ENCODE measurements at places on chromosomes 11 and 22. TPM values are rescaled to one million over a fixed set of nuclear protein-coding genes. Genes with fewer than 3 reads are reported as not detected.

Gene DKK3
- 167 TPM for total RNA-seq

- ATAC-seq: no peak
Measured at GRCh38 chr22:40867109-40867508, 5.2 kb upstream of the DNAJB7 start.

DNA sequence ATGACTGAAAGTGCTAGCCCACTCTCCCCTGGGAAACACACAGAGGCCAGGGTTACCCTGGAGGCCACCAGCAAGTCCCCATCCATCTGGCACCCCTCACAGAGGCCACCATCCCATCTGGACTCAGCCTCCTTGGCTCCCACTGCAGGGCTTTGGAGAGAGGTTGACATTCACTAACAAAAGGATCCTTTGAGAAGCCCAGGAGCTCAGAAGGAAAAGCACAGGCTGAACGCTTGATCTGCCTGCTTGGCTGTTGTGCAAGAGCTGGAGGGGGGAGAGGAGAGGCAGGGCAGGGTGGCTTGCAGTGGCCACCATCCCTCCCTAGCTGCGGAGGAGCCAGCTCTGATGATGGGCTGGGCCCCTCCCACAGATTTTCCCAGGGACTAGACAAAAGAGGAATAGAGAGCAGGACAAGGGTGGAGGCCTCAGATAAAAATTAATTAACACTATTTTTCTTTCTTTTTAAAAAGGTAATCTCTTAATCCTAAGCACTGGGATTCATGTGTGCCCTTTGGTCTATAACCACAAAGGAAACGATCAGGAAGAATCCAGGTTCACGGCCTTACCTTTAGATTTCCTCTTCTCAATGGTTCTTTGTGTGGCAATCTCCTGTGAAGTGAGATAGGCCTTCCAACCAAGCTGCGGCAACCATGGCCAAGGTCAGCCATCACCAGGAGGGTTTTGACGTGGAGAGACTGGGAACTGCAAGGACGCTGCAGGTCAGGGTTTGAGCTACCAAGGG lies 154.7 kb downstream of the BARX2 start:
- no peak for ATAC-seq

Gene GNAZ
- total RNA-seq: 89.2 TPM

- no peak for ATAC-seq
Measured at GRCh38 chr11:16605389-16605893, 133.0 kb upstream of the C11orf58 start.

GRCh38 chr11:130049328-130049771 lies 20.3 kb upstream of the APLP2 start:
- ATAC-seq: peak; percentile 78

DNA sequence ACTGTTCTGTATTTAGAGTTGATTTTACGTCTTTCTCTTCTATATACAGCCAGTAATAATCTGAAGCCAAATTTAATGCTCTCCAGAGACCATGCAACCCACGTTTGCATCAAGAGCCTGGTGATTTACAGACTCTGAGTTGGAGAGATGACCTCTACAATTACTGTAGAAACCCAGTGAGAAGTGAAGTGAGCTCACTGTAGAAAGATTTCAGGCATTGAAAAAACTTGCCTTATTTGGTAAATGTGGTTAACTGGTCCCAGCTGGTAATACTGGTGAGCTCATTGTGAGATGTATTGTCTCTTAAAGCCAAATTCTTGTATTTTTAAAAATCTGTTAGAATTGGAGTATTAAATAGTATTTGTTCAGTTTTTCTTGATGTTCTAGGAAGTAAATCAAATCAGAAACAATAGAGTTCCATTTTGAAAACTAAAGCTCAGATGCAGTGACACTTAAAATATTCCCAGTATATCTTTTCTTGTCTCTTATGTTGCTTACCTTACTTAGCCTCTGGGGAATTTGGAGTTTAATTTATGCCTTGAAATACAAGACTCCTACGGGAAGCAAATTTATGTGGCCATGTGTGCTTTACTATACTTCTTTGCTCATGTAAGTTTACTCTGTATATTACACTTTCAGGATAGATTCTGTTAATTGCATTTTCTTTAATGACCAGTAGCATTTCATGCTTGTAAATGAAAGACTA lies 189.9 kb downstream of the ARHGAP42 start:
- no peak for ATAC-seq

Gene KCTD14
- 0.58 TPM for total RNA-seq

DNA sequence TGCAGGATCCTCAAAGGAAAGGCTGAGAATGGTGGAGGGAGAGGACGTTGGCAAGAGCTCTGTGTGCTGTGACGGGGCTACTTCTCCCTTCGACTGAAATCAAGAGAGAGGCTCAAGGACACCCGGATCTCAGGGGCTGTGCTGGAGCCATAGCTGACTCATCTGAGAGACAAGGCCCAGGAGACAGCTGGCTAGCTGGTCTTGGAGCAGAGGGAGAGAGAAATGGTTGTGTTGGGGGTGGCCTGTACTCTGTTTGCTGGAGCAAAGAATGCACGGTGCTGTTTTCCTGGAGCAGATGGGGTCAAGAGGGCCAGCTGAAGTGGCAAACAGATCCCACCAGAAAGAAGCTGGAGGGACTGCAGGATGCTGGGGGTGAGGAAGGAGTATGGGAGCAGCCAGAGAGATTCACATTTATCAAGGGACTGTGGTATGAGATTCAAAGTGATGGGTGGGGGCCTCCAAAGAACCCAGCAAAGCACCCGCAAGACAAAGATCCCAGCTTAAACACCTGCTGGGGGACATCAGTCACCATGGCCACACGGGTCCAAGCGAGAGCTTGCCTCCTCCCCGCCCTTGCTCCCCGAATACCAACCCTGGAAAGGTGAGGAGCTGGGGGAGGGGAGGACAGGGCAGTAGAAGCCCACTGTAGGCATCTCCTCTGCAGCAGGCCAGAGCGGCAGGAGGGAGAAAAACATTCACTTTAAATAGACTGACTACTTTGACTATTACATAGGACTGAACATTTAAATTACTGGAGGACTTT lies 40.8 kb downstream of the MAP6 start:
- no peak for ATAC-seq

Gene ADORA2A
- total RNA-seq: 5.7 TPM

DNA sequence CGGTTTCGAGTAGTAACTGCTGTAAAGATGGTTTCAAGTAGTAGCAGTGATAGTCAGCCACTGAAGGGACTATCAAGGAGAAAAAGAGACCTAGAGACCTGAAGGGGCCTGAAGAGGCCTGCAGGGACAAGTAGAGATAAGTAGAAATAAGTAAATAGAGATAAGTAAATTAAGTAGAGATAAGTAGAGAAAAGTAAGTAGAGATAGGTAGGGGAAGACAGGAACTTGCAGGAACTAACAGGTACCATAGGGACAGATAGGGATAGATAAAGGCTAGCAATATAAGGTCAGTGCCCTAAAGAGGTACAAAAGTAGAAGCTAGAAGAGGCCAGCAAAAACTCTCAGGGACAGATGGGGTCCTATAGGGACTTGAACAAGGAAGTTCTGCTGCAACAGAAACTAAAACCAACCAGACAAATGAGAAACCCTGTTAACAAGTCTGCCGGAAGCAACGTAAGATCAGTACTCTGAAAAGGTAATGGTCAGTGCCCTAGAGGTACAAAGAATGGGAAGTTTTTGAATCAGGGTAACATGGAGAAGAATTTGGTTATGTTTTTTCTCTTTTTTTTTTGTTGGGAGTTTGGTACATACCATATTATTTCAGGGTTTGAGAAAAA lies 9.6 kb upstream of the SC5D start:
- ATAC-seq: no peak

DNA sequence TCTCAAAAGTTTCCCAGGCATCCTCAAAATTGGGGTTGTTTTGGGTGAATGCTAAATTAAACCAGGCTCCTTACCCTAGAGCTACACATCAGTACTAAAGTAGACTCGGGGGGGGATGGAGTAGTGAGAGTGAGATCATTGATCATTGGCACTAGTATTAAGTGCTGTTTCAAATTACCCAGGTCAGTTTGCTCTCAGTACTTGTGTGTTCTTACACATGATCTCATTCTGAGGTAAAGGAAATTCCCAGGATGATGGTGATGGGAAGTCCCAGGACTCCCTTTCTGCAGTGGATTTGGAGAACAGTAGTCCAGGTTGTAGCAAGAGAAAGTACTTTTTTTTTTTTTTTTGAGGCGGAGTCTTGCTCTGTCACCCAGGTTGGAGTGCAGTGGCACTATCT lies 12.5 kb downstream of the RBM4 start:
- no peak for ATAC-seq

Gene RIBC2
- total RNA-seq: not detected

Gene MTNR1B
- not detected for total RNA-seq

- no peak for ATAC-seq
Measured at GRCh38 chr11:70140711-70141485, 62.2 kb upstream of the FADD start.

Gene ANO9
- 0.47 TPM for total RNA-seq

DNA sequence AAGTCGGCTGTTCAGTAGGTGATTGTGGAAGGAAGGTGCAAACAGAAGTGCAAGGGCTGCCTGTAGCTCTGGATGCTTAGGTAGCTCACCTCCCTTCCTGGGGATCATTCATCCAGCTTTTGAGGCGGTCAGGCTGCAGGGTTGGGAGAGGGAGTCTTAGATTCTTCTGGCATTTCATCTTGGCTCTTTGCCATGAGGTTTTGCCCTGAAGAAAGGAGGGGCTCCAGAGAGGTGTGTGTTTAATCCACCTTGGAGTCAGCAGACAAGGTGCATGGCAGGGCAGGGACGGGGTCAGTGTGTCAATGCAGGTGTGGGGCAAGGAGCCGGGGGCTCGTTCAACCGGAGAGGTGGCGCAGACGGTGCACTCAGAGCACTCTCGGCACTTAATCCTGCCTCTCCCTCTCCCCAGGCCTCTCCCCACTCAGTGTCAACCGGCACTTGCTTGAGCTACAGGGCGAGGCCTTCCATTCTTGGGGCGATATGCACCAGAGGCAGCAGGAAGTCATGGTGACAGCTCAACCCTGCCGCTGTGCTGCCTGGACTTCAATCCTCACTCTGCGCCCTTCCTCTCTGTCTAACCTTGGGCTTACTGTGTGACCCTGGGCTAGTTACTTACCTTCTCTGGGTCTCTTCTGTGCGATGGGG lies 7.2 kb downstream of the ADAMTS15 start:
- no peak for ATAC-seq

Gene CHEK1
- 2.8 TPM for total RNA-seq

DNA sequence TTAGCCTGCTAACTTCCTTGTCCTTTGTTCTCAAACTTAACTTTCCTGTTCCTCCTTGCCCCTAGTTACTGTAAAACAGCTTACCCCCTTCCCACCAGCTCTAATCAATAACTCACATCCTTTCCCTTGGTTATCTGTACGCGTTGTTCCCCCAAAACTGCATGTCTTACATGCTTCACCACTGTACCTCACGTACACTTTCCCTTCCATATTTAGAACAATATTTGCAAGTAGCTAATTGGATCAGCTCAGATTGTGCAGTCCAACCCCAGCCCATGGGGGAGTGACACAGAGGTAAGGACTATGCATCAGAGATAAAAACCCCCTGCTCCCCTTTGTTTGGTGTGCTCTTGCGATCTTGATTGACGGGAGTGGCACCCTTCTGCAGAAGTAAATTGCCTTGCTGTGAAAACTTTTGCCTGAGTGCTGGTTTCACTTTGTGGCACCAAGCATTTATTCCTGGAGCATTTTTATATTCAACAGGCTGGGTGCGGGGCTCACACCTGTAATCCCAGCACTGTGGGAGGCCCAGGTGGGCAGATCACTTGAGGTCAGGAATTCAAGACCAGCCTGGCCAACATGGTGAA lies 30.9 kb downstream of the MIF start:
- ATAC-seq: no peak

DNA sequence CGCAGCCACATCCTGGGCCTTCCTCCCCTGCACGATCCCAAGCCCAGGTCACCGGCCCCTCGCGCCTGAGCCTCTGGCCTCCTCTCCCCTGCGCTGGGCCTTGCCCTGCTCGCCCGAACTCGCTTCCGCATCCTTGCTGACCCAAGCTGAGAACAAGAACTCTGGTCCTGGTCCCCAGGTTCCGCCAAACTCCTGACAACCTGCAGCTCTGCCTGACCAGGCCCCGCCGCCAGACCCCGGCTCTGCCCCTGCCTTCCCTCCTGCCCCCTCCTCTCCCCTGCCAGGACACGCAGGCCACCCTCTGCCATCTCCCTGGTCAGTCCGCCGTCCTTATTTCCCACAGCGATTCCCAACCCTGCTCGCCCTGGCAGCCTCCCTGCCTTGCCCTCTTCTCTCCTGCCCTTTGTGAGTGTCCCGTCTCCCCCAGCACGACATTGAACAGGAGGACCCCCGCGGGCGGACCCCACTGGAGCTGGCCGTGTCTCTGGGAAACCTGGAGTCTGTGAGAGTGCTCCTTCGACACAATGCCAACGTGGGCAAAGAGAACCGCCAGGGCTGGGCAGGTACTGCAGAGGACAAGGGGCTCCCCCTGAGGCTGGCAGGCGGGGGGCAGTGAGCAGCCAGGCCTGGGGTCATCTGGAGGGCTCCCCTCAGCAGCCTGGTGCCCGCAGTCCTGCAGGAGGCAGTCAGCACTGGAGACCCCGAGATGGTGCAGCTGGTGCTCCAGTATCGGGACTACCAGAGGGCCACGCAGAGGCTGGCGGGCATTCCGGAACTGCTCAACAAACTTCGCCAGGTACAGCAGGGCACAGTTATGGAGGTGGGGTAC lies 762 bp downstream of the ANKRD13D start:
- ATAC-seq: no peak

DNA sequence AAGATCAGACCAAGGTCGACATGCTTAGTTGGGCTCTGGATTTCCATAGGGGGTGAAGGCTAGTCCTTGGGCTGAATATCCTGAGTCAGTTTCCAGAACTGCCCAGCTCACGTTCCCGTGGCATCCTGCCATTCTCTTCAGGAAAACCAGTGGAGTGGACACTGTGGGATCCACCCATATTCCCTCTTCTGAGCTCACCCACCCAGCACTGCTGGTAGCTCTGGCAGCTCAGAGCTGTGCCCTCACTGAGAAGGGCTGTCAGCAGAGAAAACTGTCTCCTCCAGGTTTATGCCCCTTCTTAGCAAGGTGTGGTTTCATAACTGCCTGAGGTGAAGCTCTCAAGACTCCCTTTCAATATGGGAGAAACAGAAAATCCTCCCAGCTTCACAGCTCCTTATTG lies 111.7 kb downstream of the GGTLC2 start:
- no peak for ATAC-seq

GRCh38 chr22:50046019-50046415 lies 12.1 kb downstream of the TTLL8 start:
- no peak for ATAC-seq

Gene MFRP
- 0.15 TPM for total RNA-seq

DNA sequence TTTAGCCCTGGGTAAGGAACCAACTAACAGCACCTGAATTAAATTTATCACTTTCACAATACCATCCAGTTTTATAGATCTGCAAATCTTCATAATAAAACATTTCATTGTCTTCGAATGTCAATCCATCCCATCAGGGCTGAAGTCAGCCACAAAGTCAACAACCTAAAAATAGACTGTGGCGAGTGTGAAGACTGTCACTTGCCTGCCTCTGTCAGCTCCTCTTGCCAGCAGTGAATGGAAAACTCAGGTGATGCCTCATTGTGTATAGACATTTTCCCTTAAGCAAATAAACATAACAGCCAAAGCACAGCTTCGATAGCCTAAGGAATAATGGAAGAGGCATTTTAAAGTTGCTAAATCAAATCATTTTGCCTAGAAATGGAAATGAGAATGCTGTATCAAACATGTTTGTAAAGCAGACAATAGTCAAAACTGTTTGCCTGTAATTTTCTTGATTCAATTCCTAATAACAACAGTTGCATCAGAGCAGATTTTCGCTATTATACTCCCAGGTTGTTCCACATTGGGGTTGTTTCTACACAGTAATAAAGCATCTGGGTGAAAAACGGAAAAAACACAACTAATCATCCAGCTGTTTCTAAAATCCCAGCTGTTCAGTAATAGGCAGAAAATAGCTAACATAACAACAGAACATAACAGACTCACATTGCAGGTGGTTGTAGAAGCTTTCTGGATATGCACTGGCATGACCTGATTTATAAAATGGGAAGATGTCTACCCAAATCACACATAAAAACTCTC lies 15.7 kb downstream of the KCNA4 start:
- no peak for ATAC-seq

Data from gastroesophageal sphincter (tissue), 4 donors.